Jurkat, Clone E6-1 (cell line): ENCODE measurements at places on chromosomes 4 and X.

- peak; percentile 78 for DNase-seq
These were observed 45.9 kb downstream of the HMGB2 start for GRCh38 chr4:173288296-173288695.

DNA sequence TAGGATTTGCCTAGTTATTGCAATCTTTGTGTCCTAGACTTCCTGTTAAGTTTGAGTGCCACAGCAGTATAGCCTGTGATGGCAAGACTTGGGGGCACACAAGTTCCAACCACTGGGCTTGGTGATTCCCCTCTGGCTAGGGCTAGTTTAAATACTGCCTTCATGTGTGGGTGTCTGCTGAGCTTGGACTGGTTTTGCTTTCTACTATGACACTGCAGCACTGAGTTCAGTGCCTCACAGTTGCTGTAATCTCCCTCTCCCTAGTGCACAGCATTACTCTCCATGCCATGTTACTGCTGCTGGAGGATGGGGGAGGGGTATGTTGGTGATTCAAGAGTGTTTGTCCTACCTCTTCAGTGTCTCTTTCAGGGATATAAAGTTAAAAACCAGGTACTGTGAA lies 379.6 kb downstream of the IL15 start:
- DNase-seq: no peak

DNA sequence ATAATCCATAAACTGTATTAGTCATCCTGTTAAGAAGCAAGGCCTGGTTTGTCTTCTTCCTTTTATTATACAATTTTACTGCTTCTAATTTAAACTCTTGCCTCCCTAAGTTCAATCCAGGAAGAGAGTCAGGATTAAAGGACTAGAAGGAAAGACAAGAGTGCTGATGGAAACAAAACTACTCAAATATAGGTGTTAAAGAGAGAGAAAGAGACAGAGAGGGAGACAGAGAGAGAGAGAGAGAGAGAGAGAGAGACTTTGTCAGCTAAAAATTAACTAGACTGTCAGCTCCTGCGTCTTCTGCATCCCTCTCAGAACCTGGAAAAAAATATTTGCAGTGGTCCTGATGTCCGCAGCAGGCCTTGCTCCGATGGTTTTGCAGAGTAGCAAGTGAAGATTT lies 13.5 kb upstream of the FGG start:
- no peak for DNase-seq

DNA sequence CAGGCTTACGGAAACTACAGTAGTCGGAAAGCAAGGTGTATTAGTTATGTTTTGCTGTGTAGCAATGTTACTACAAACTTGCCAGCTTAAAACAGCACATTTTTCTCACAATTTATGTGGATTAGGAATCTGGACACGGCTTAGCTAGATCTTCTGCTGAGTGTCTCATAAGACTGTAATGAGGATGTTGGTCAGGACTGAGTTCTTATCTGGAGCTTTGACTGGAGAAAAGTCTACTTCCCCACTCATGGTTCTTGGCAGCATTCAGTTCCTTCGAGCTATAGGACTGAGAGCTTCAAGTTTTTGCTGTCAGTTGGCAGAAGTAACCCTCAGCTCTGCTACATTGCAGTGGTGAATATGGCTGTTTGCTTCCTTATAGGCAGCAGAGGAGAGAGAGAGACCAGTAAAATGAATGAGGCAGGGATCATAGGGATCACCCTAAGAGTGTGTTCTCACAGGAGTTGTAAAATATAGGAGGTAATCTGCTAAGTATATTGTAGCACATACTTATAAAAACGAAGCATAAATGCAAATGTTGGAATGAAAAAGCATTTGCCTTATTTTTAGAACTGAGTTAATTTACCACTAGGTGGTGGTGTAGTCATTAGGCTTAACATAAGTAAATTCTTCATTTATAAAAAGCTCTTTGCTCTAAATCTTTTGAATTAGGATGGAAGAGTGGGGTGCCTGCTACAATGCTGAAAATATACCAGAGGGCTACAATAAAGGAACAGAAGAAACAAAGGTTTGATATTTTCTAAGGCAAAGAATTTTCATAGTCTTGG lies 38.6 kb downstream of the ALG13 start:
- DNase-seq: peak; percentile 1

GRCh38 chr4:115529126-115529525 lies 415.7 kb upstream of the NDST4 start:
- DNase-seq: no peak

DNA sequence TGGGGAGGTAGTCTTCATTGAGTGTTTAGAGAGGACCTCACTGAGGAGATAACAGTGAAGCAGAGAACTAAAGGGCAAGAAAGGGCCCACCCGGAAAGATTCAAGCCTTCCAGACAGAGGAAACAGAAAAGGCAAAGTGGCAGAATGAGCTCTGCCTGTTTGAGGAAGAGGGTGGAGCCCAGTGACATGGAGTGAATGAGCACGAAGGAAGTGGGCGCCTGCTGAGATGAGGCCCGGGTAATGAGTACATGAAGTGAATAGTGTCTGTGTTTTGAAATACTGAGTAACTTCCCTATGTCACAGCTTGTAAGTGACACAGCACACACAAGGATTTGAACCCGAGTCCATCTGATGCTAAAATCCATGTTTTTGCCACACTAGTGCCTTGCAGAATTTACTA lies 32.5 kb upstream of the TLR2 start:
- DNase-seq: peak; percentile 61

DNA sequence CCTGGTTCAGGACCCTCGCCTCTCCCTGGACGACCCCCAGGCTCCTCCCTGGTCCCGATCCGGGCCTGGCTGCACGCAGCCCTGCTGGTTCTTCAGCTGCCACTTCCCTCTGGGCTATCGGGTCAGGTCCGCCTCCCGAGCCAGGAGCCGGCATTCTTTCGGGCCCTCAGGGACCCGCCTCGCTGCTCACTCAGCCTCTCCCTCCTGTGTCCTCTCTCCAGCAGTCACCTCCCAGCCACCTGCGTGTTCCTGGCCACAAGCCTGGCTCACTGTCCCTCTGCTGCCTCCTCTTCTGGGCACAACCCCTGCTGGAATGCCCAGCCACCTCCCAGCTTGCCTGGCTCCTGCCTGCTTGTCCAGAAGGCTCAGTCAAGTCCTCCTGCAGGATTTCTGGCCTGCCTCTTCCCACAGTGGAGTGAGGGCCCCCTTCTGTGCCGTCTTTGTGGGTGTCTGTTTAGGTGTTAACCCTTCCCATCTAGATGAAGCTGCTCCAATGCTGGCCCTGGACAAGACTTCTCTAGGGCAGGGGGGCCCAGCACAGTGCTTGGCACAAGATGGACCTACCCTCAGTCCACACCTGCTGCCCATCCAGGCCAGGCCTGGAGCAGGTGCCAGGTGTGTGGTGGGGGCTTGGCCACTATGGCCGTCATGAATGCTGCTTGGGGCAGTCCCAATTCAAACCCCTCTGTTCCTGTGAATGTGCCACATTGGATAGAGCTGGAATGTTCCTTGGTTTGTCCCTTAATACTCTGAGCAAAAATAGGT lies 2.2 kb downstream of the WFS1 start:
- DNase-seq: no peak

- DNase-seq: no peak
These were observed 46.9 kb upstream of the STIM2 start for GRCh38 chr4:26813698-26814097.

DNA sequence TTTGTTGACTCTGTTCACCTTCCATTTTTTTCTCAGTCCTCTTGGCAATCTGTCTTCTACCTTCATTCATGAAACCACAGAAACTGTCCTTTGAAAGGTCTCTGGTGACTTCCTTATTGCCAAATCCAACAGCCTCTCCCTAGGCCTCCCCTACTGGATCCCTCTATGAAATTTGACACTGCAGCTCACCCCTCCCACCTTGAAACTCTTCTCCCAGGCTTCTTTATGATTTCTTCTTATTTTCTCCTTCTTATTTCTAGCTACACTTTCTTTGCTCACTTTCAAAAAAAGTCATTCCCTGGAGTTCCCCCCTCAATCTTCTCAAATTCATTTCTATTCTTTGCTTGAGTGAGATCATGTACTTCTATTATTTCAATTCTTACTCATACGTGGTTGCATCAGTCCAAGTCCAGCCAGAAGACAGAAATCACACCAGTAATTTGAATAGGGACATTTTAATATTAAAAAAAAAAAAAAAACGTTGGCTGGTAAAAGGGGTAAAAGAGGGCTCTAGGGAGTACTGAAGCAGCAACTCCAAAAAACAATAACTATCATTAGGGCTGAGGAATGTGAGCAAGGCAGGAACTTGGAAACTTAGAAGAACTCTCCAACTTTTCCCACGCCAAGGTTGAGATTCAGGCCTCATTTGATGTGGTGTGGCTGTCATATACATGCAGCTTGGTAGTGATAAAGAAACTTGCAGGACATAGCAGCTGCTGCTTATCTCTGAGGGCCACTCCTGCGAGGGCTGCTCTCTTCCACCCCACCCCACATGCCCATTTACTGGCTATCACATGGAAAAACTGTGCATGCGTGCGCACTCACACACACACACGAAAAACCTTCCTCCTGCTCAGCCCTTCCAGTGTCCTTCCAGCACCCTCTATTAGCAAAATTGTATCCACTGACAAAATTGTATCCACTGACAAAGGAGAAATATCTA lies 169.8 kb upstream of the GALNT7 start:
- no peak for DNase-seq

DNA sequence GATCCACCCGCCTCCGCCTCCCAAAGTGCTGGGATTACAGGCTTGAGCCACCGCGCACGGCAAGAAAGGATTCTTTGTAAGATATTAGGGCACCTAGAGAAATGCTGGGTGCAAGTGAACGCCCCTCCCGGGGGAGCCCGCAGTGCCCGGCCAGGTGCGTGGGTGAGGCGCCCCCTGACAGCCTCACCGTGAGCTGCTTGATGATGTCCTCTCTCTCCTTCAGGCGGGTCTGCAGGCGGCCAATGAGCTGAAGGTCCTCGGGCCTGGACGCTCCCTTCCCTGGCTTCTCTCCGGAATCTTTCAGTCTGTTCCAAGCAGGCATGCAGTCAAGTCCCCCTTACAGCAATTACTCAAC lies 21.9 kb downstream of the MED28 start:
- no peak for DNase-seq

- DNase-seq: peak; percentile 15
These were observed 213.8 kb upstream of the LDB2 start for GRCh38 chr4:17112292-17112659.

- DNase-seq: no peak
These were observed 61.6 kb upstream of the ACSL1 start for GRCh38 chr4:184887333-184887732.

GRCh38 chr4:69828828-69829227 lies 31.1 kb downstream of the SULT1E1 start:
- no peak for DNase-seq

DNA sequence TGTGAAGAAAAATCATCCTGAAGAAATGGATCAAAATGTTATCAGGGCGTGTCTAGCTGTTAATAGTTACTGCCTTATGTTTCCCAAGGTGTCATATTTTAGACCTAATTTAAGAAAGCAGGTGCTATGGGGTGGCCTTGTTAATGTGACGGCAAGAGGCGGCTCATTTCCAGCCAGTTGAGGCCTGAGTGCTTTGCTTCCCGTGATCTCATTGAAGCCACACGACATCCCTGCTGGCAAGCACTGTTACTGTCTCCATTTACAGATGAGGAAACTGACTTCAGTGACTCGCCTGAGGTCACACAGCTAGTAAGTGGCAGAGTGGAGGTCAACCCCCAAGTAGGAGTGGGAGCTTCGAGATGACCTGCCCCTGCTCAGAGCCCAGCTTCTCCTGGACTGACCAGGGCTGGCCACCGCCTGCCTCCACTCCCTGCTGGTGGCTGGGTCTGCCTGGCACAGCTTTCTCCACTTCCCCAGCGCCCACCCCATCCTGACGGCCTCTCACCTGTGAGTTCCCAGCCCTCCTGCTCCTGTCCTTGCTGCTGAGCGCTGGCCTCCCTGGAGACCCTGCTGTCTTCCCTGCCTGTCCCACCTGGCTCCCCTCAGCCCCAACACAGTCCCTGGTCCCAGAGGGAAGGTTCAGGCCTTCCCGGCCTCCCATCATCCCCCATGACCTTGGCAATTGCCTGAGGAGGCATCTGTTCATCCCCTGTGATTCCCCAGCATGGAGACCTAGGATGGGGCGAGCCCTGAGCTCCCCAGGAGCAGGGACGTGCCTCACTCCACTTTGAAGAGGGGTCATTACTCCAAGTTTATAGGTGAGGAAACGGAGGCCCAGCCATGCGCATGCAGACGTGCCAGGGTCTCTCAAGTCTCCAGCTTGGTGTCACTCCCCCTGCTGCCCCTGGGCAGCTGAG lies 47.7 kb upstream of the SORCS2 start:
- no peak for DNase-seq

- no peak for DNase-seq
These were observed 23.0 kb downstream of the HMX1 start for GRCh38 chr4:8848507-8849265.
